ENCODE measurements at places on chromosomes 5 and 9.
A peak's percentile ranks its signal among the peaks of the same experiment; 100 is the strongest.

DNA sequence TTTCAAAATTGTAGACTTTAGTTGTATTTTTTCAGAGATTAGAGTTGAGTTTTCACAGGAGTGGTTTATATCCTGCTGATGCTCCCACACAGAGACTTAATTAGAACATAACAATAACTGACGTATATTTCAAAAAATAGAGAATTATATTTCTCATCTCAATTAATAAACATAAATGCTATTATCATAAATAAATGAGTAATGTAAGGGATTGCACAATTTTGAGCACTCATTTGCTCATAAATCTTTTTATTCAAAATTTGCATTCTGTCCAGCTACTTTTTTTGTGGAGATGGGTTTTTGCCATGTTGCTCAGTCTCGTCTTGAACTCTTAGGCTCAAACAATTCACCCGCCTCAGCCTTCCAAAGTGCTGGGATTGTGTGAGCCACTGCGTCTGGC lies 515.7 kb upstream of the RORB start:
- DNase-seq = no peak

- DNase-seq = no peak
Measured at GRCh38 chr5:89374818-89375521, 492.0 kb upstream of the MEF2C start.

DNA sequence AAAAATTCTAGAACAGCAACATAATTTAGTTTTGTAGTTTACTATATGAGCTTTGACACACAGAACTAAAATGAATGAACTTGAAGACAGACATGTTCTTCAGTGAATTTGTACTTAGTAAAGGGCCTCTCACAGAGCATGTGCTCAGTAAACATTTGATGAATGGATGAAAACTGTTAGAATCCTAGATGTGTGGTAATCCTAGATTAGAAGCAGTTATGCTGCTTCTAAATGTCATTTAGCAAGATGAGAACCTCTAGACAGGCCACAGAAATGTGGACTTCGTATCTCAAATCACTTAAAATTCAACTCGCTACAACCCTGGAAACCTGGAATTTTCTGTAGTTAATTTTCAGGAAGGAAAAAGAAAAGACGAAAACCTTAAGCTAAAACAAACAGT lies 8.5 kb downstream of the GOLPH3 start:
- DNase-seq = no peak

GRCh38 chr5:53084546-53085255 lies 24.9 kb downstream of the MOCS2 start:
- DNase-seq = no peak

- DNase-seq = no peak
Measured at GRCh38 chr5:173578947-173579615, 37.4 kb downstream of the BOD1 start.

- DNase-seq = peak; percentile 78
Measured at GRCh38 chr5:160508780-160509361, 87.2 kb downstream of the PTTG1 start.

DNA sequence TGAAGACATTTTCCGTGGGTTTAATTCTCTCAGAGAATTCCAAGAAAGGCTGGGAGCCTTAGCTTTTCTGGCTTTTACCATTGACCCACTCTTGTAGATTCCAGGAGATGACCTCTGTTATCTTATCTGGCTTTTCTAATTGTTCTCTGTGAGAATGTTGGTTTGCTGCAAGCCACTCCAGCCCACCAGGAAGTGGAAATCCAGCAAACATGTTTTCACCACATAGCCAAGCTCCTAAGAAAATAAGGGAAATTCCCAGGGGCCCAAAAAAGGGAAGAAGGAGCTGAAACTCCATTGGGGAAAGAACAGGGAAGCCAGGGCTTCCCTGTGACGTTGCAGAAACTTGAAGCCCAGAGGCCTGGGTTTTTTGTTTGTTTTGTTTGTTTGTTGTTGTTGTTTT lies 19.7 kb downstream of the GPR107 start:
- no peak for DNase-seq

DNA sequence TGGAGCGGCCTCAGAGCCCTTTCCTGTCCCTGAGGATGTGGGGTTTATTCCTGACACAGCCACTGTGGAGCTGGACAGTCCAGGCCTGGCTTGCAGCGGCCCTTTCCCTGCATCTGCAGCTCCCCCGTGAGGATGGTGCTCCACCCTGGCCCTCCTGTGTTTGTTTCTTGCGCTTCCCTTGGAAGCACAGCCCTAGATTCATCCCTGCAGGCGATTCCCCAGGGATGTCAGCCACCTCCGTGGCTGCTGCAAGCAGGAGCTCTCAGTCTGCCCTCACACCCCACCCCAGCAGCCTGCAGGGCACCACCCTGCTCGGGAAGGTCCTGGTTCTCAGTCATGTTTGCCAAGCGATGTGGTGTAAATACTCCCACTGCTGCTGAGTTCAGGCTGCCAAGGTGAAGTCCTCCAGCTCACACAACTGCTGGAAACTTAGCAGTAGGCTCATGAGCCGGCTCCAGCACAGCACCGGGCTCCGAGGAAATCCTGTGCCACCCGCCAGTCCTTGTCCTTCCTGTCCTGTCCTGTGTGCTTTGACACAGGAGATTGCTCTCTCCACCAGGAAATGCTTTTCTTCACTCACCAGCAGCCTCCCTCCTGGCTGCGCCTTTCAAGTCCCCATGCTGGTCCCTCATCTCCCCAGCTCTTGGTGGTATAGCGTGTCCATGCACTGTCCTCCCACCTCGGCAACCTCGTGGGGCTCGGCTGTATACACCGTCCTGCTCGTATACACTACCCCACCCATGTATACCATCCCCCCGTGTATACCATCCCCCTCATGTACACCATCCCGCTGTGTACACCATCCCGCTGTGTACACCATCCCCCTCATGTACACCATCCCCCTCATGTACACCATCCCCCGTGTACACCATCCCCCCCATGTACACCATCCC lies 16.2 kb downstream of the ROPN1L start:
- no peak for DNase-seq

GRCh38 chr5:172481011-172481800 lies 26.9 kb upstream of the SH3PXD2B start:
- DNase-seq = no peak

DNA sequence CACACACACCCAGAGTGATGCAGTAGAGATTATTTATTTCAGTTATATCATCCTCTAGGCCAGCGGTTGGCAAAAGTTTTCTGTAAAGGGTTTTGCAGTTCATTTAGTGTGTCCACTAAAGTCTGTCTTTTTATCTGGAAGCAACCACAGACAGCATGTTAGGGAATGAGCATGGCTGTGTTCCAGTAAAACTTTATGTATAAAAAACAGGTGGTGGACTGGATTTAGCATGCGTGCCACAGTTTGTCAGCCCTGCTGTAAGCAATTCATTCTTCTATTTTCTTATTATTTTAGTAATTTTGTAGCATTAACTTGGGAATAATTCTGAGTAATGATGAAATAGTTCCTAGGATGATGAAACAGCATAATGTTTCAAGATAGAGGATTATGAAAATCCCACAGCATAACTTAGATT lies 51.7 kb downstream of the CCNH start:
- DNase-seq = no peak
